Fibroblast of pulmonary artery (primary cell): ENCODE measurements at places on chromosomes 12 and 14.

- no peak for DNase-seq
Measured at GRCh38 chr12:85457016-85457415, 177.0 kb downstream of the ALX1 start.

DNA sequence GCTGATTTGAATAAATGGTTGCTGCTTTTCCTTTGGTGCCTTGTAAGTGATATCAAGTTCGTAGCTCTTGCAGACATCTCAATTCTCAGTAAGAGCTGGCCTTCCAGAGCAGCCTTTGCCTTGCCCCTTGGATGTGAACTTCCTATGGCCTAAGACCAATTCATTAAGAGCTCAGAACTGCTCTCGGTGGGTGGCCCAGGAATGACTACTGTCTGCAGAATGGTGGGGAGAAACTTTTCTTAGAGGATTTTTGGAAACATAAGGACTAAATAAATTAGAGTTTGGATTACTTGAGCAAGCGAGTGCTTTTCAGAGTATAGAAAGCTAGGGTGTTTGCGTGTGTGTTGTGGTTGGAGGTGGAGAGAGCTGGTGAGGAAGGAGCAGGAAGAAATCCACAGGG lies 306.4 kb upstream of the TBX3 start:
- no peak for DNase-seq

- no peak for DNase-seq
Measured at GRCh38 chr12:67085699-67086098, 183.5 kb upstream of the CAND1 start.

DNA sequence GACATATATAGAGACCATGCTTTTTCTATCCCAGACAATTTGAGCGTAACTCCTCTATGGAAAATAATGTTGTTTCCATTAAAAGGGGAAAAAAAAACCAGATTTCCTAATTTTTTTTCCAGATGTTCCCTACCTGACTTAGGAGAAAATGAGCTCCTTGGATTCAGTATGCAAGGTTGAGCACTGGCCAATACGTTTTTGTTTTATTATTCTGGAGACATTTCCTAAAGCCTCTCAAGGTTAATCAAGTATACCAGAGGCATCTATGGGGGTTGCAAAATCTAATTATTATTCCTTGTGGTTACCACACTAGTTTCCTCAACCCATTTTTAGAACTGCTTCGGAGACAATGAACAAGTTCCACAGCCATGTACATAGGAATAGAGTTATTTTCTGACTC lies 291.3 kb downstream of the SLC16A7 start:
- no peak for DNase-seq

- peak; percentile 64 for DNase-seq
Measured at GRCh38 chr12:106527356-106527755, 55.4 kb upstream of the RFX4 start.

- no peak for DNase-seq
Measured at GRCh38 chr14:58812050-58812910, 174.5 kb downstream of the DACT1 start.

DNA sequence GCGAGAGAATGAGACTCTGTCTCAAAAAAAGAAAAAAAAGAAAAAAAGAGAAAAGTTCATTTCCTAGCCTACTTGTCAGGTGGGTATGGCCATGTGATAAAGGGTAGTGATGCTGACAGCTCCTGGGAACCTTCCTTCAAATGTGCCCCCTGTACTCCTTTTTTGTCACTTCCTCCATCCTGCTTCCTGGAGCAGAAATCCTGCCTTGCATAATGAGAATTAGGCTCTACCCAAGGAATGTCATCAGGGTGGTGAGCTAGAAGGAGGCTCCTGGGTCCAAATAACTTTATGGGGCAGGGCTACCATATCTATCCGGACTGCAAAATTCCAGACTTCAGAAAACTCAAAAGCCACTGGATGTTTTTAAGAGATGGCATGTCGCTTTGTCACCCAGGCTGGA lies 27.8 kb upstream of the FBXO34 start:
- DNase-seq: no peak

- DNase-seq: no peak
Measured at GRCh38 chr12:25710128-25710527, 157.0 kb upstream of the LMNTD1 start.

DNA sequence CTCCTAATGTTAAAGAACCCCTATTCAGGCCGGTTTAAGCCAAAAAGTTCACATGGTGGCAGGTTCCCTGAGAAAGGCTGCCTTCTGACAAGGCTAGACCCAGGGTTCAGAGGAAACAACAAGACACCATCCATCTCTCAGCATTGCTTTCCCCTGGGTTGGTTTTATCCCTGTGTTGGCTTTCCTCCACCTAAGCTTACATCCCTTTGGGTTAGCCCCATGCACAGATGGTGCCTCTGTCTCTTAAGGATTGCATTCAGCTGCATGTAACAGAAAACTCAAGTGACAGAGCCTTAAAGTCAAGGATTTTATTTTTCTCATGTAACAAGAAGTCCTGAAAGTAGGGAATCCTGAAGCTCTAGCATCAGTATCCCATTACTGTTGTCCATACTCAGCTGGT lies 42.8 kb upstream of the RIN3 start:
- no peak for DNase-seq

- no peak for DNase-seq
Measured at GRCh38 chr12:26836201-26836600, 3.2 kb upstream of the ITPR2 start.

DNA sequence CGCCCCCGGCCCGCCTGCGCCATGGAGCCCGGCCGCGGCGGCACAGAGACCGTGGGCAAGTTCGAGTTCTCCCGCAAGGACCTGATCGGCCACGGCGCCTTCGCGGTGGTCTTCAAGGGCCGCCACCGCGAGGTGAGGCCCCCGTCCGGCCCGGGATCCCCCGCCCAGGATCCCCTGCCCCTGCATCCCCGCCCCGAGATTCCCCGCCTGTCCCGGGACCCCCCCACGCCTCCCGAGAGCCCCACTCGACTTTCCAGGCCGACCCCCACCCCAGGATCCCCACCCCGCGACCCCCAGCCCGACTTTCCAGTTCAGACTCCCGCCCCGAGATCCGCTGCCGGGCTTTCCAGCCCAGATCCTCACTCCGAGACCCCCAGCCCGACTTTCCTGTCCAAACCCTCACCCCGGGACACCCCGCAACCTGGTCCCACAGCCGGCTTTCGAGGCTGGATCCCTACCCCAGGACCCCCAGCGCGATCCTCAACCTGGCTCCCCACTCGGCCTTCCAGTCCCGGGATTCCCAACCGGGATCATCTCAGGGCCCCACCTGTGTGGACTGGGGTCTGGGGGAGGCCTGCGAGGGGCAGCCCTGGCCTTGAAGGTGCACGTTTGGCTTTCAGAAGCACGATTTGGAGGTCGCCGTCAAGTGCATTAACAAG lies 688 bp downstream of the ULK1 start:
- no peak for DNase-seq

- DNase-seq: no peak
Measured at GRCh38 chr12:124395284-124395752, 100.4 kb downstream of the RFLNA start.
